CD8-positive, alpha-beta memory T cell (primary cell): ENCODE measurements at places on chromosomes 13 and 19. TPM values are rescaled to one million over a fixed set of nuclear protein-coding genes. Genes with fewer than 3 reads are reported as not detected.

LCP1 gene
- polyA plus RNA-seq: 1,545 TPM

SLC44A2 gene
- polyA plus RNA-seq: 285 TPM

ZNF414 gene
- 18.0 TPM for polyA plus RNA-seq

DNA sequence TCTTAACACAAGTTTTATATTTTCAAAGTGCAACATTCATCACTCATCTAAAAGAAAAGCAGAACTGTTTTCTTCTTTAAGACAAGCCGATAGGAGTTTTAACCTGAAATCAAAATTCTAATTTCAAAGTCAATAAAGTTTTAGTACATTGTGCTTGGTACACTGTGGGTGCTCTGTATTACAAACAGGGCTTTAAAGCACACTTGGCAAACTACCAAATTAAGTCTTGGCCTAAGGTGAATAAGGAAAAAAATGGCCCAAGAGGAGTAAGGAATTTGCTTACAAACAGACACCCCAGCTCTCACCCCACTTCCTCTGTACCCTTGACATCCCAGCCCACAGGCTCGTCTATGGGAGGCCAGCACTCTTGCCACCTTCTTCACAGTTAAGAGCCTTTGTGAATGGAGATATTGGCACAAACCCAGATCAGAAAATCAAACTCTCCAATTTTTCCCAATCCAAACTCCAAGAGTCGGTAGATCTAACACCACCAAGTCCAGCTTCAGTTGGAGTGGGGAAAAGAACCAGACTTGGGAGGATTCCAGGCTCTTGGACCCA, 66.0 kb downstream of the ABCC4 start:
- no peak for DNase-seq

GRCh38 chr13:94933230-94933751, 220.9 kb upstream of the SOX21 start:
- no peak for DNase-seq

- no peak for DNase-seq
Observed at GRCh38 chr13:59112221-59112718, 1051.5 kb downstream of the DIAPH3 start.

DNA sequence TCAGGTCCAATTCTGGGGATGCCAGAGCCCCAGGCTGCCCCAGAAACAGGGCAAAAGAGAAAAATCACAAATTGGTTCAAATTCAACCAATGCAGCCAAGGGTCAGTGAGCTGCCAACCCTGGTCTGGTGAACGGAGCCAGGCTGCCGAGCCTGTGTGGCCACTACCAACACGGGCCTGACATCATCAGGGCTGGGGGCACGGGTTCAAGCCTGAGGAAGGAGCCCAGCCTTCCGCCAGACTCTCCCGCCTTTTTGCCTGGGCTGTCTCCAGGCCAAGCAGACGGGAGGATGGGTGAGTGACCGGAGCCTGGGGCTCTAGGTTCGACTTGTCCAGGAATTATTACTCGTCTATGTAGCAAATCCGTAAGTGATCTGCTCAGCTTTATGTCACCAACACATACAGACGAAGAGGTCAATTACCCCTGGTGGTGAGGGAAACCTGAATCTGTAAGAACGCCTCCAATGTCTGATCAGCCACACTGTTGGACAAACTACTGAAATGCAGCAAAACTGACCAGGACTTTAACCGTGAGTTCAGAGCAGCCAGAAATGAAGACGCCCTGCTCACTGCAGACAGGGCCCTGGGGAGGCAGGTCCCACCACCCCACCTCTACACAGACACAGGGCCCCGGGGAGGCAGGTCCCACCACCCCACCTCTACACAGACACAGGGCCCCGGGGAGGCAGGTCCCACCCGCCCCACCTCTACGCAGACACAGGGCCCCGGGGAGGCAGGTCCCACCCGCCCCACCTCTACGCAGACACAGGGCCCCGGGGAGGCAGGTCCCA, 31.8 kb downstream of the RAB20 start:
- no peak for DNase-seq

DNA sequence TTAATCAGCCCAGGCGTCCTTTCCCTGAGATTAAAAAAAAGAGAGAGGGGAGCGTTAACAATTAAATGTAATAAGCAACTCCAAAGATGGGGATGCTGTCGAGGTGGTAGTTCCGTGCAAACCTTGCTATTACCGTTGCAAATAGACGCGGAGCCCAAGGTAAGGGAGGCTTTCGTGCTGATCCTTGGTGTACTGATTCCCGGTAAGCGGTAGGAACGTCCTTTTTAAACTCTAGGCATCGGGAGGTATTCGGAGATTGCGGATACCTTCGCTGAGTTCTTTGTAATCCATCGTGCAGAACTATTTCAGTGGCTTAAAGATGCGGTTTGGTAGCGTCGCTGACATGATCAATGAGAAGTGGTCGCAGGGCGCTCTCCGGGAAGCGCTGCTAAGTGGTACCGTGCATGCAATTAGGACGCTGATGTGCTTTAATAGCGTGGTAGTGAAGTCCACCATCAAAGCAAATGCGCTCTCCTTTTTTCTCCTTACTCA, 3.1 kb downstream of the SLITRK5 start:
- DNase-seq: no peak

DNA sequence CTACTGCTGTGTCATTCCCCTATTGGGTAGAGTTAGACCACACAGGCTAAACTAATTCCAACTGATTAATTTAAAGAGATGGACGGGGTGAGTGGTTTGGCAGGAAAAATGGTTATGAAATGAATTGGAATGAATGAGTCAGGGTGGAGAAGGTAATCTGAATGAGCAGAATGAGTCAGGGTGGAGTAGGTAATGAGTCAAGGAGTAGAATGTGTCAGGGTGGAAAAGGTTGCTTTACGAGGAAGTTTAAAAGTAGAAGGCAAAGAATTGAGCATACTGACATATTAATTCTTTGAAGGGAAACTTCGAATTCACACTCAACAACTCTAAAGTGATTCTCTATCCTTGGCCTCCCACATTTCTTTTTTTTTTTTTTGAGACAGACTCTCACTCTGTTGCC, 12.7 kb upstream of the ZNF121 start:
- no peak for DNase-seq

DNA sequence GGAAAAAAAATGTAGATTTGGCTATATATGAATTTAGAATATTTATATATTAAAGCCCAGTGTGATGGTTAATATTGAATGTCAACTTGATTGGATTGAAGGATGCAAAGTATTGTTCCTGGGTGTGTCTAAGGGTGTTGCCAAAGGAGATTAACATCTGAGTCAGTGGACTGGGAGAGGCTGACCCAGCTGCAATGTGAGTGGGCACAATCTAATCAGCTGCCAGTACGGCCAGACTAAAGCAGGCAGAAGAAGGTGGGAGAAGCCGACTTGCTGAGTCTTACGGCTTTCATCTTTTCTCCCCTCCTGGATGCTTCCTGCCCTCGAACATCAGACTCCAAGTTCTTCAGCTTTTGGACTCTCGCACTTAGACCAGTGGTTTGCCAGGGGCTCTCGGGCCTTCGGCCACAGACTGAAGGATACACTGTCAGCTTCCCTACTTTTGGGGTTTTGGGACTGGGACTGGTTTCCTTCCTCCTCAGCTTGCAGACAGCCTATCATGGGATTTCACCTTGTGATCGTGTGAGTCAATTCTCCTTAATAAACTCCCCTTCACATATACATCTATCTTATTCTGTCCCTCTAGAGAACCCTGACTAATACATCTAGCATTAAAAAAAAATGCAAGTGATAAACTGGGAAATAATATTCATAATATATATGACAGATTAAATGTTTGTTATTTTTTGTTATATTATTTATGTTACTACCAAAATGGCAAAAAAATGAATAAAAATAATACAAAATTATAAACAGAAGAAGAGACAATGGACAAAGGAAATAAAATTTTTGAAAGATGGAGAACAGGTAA, 122.4 kb downstream of the DLEU7 start:
- no peak for DNase-seq

GRCh38 chr13:63481334-63481733, 2065.7 kb upstream of the PCDH20 start:
- no peak for DNase-seq

DNA sequence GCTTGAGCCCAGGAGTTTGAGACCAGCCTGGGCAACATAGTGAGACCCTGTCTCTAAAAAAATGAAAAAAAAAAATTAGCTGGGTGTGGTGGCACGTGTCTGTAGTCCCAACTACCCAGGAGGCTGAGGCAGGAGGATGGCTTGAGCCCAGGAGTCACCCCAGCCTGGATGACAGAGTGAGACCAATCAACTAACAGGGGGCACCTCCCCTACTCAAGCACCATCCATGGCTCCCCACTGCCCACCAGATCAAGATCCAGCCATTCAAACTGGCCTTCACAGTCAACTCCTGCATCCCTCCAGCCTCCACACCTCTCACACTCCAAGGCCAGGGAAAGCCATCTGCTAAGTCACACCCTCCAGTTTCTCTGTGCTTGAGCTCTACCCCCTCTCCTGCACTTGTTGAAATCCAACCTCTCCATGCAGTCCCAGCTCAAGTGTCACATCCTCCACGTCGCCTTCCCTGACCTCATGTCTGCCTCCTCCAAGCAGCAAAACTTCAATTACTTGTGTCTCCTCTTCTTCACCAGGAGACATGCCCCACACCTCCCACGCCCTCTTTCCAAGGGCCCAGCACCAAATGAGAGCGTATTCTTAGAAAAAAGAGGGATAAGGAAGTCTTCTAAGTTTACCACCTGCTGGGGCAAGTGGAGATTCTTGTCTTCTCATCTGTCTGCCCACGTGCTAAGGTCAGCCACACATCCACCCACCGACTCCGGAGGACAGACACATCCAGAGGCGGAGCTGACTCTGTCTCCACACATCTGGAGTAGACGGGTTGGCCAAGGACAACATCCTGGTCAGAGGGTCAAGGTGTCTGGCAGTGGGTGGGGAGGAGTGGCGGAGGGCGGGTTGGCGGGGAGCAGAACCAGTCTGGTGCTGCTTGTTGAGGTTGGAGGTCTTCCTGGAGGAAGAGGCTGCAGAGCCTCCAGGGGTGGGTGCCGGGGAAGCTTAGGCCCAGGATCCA, 974 bp upstream of the CYP4F22 start:
- no peak for DNase-seq

- DNase-seq: no peak
Observed at GRCh38 chr13:26561651-26562511, 4.4 kb downstream of the WASF3 start.
